Central memory CD8-positive, alpha-beta T cell (primary cell): ENCODE measurements at places on chromosomes 12 and 14.

GRCh38 chr12:75998292-75999063, 33.1 kb downstream of the PHLDA1 start:
- no peak overlapping the region for H3K4me3 ChIP-seq
- H3K4me1 ChIP-seq, result no peaks in the 10 kb centered on the region
- no peak for DNase-seq
- H3K27me3 ChIP-seq, result no peaks in the 10 kb centered on the region
- no peak overlapping the region for H3K27ac ChIP-seq

- DNase-seq, result no peak
- H3K4me1 ChIP-seq, result no peaks in the 10 kb centered on the region
- no peaks in the 10 kb centered on the region for H3K27me3 ChIP-seq
- H3K4me3 ChIP-seq, result no peak overlapping the region
Observed at GRCh38 chr12:65536876-65537681, 258.6 kb downstream of the MSRB3 start.

GRCh38 chr12:66269142-66269541, 33.2 kb upstream of the HELB start:
- H3K4me1 ChIP-seq, result no peaks in the 10 kb centered on the region
- H3K36me3 ChIP-seq, result no peaks in the 10 kb centered on the region
- H3K4me3 ChIP-seq, result no peak overlapping the region
- DNase-seq, result no peak

DNA sequence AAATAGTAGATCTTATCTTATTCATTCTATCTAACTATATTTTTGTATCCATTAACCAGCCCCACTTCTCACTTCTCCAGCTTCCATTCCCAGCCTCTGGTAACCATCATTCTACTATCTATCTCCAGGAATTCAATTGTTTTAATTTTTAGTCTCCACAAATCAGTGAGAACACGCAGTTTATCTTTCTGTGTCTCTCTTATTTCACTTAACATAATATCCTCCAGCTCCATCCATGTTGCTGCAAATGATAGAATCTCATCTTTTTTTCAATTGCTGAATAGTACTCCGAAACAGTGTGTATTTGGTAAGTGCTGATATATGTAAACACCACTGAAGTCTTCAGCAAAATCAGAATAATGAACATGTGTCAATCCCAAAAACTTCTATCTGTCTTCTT, 587.2 kb upstream of the ATP2B1 start:
- no peak for DNase-seq
- peaks cover 16% of the 10 kb centered on the region for H3K4me1 ChIP-seq
- H3K4me3 ChIP-seq, result no peak overlapping the region
- no peaks in the 10 kb centered on the region for H3K36me3 ChIP-seq
- peaks cover 17% of the 10 kb centered on the region for H3K27me3 ChIP-seq
- no peak overlapping the region for H3K27ac ChIP-seq
